GM03348 (cell line): ENCODE measurements at places on chromosomes 3 and 15.
A peak's percentile ranks its signal among the peaks of the same experiment; 100 is the strongest.

DNA sequence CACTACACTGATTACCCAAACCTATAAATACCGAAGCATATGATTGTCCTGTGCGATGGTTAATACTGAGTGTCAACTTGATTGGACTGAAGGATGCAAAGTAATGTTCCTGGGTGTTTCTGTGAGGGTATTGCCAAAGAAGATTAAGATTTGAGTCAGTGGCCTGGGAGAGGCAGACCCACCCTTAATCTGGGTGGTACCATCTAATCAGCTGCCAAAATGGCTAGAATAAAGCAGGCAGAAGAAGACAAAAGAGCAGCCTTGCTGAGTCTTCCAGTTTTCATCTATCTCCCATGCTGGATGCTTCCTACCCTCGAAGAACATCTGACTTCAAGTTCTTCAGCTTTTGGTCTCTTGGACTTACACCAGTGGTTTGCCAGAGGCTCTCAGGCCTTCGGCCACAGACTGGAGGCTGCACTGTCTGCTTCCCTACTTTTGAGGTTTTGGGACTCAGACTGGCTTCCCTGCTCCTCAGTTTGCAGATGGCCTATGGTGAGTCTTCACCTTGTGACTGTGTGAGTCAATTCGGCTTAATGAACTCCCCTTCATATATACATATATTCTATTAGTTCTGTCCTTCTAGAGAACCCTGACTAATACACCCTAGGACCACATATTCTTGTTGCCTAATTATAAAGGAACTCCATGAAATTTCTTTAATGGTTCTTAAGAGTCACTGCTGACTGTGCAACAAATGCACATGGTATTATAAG is 31.7 kb downstream of the CSNK1G1 start:
- no peak for DNase-seq

- no peak for DNase-seq
These were observed 25.4 kb upstream of the MBNL1 start for GRCh38 chr3:152243301-152243711.

DNA sequence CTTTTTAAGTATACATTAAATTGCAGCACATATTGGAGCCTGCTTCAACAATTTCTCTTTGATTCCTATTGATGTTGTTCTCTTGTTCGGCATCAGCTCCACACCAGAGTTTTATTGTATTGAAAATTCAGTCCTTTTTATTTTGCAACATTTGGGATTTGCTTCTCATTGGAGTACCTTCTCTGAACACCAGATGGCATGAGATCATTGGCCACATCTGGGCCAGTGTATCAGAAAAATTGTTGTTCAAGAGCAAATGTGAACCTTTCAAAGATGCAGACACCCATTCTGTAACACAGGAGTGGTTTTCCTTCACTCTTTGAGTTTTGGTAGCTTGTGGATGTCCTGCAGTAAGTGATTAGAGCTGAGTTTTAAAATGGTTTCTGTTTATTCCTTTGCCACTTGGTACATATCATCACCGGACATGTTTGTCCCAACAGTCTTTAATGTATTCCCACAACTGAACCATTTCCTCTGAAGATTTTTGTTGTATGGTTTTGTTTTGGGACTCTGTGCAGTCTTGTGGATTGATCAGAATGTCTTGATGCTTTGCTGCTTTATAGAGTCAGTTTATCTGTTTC is 96.1 kb downstream of the MCTP2 start:
- peak; percentile 67 for DNase-seq

GRCh38 chr15:101210466-101210865 is 41.4 kb downstream of the CHSY1 start:
- DNase-seq, result peak; percentile 27

DNA sequence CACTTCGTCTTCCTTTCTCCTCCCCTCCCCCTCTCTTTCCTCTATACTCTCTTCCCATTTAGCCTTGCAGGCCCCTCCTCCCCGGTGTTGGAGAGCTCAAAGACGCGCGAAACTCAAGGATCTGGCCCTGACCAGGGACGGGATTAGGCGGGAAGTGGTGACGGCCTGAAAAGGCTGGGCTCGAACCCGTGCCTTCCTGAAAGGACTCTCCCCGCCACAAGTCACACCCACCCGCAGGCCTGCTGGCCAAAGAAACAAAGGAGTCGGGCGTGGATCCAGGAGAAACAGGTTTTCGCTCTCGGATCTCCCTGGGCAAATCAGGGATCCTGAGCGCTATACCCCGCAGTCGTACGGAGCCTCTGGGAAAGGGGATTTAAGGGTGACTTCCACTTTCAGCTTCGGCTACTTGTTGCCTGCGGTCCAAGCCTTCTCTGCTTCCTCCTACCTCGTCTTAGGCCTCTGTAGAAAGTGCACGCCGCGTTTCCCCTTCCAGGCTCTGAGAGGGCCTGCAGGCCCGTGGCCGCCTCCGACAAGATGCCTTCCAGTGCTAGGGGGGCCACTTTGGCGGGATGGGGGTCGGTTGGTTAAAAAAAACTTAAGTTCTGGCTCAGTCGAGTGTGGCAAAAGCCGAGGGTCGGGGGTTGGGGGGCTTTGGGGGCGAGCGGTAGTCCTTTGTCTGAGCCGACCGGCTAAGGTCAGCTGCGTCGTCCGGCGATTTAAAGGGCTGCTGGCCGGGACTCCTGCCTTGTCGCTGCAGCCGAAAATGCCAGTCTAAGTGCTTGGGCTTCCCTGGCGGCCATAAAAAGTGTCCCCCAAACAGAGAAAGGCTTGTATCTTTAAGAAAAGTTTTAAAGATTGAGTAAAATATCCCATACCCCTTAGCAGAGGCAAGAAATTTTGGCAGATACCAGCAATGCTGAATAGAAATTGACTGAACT is 8.2 kb downstream of the ZIC4 start:
- DNase-seq, result no peak

- no peak for DNase-seq
These were observed 648.5 kb upstream of the NR2F2 start for GRCh38 chr15:95681836-95682544.

DNA sequence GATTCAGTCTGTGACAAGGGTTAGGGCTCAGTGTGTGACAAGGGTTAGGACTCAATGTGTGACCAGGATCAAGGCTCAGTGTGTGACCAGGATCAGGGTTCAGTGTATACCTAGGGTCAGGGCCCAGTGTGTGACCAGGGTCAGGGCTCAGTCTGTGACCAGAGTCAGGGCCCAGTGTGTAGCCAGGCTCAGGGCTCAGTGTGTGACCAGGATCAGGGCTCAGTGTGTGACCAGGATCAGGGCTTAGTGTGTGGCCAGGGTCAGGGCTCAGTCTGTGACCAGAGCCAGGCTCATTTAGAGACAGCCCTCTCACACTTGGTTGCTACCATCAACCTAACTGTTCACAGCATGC is 24.2 kb downstream of the LOXL1 start:
- DNase-seq, result no peak

GRCh38 chr15:57010724-57011123 is 92.3 kb downstream of the TCF12 start:
- DNase-seq, result no peak

GRCh38 chr3:180947761-180948390 is 35.4 kb downstream of the FXR1 start:
- DNase-seq, result no peak

GRCh38 chr3:104297617-104298016 is 1069.1 kb upstream of the ALCAM start:
- DNase-seq, result no peak

GRCh38 chr3:171192176-171192854 is 165.8 kb upstream of the SLC2A2 start:
- peak; percentile 27 for DNase-seq

GRCh38 chr3:147298511-147298982 is 107.8 kb downstream of the ZIC4 start:
- DNase-seq, result peak; percentile 74

DNA sequence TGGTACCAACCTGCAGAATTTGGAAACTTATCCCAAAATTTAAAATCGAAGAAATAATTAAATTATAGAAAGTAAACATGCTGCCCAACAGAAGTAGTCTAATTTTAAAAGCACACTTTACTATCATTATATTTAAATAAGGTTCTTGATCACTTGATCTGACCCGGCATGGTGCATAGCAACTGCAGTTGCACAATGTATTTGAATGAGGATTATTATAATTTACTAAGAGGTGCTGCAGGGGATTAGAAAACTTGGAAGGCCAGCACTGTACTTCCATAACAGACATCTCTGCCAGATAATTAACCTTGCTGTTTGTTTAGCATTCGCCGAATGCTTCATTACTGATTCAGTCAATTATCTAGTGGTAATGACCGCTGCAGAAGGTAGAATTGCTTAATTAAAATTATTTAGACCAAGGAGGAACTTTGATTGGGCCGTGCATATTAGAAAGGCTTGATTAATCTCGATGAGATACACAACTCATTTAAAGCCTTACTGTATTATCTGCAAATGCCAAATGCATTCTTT is 971.6 kb downstream of the ZPLD1 start:
- DNase-seq, result no peak

DNA sequence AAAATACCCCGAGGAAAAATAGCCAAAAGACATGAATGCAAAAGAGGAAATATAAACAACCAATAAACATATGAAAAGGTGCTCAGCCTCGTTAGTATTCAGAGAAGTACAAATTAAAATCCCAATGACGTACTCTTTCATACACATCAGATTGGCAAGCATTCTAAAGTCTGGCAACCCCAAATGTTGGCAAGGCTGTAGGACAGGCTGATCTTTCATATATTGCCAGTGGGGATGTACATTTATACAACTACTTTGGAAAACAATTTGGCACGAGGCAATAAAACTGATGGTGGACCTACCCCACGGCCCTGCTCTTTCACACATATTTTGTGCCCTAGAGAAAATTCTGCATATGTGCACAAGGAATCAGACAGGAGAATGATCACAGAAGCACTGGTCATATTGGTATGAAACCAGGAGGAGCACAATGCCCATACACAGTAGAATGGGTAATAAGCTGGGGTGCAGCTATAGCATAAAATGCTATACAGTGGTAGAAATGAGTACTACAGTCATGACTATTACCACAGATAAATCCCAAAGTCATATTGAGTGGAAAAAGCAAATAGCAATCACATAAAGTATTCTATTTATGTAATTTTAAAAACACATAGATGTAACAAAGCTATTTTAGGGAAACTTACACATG is 176.0 kb upstream of the SLC24A5 start:
- no peak for DNase-seq

- peak; percentile 11 for DNase-seq
These were observed 1.9 kb downstream of the TOP2B start for GRCh38 chr3:25662736-25663320.

GRCh38 chr3:194748225-194748624 is 62.5 kb downstream of the FAM43A start:
- no peak for DNase-seq

- no peak for DNase-seq
These were observed 412.9 kb downstream of the VGLL3 start for GRCh38 chr3:86578071-86578470.

- peak; percentile 30 for DNase-seq
These were observed 153.8 kb downstream of the RAP2B start for GRCh38 chr3:153315781-153316180.

- DNase-seq, result peak; percentile 60
These were observed 2.0 kb downstream of the SMC4 start for GRCh38 chr3:160401291-160402095.

DNA sequence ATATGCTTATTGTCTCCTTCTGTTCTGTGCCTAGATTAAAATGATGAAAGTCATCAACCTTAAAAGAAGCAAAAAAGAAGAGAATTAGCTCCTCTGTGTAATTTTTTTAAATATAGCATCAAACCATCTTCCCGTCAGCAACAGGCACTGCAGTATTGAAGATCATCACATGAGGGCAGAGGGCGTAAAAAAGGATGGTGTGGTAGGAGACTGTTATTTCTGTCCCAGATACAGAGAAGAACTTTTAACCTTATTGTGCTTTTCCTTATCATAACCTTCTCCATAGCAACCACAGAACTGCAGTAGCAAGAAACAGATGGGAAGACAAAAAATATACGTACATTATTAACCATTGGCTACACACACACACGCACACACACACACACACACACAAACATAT is 88.8 kb downstream of the IGSF11 start:
- no peak for DNase-seq

- no peak for DNase-seq
These were observed 490.1 kb upstream of the ARRDC4 start for GRCh38 chr15:97470417-97470816.

DNA sequence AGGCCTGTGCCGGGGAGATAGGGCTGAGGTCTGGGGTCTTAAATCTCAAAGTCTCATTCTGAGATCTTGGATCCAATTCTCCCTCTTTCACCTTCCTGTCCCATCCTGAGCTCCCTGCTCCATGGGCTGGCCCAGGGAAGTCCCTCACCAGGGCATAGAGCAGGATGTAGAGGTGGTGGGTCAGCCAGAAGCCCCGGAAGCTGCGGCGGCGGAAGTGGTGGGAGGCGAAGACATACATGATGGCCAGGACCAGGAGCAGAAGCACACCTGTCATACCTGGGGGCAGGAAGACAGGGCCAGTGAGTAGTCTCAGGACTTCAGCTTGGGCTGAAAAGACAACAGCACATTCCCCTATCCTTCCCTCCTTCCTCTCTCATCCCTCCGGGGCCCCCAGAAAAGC is 16.5 kb downstream of the DUOX2 start:
- no peak for DNase-seq

- DNase-seq, result peak; percentile 68
These were observed 39.0 kb downstream of the IL12A start for GRCh38 chr3:160027541-160028195.

DNA sequence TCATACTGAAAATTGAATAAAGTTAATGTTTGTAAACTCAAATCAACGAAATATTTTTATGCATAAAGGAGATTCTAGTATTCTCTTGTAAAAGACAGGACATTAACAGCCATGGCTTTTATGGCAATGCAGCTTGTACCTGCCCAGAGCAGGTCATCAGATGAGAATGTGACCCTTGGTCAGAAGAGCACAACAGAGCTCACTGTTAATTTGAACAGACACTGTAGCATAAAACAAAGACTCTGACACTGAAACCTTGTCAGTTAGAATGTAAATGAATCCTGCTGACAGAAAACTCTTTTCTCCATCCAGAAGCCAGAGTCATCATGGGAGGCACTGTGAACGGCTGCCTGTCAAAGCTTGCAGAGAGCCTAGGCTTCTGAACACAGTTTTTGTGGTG is 410.6 kb downstream of the RAP2B start:
- no peak for DNase-seq

- DNase-seq, result peak; percentile 33
These were observed 27.8 kb upstream of the RPL32 start for GRCh38 chr3:12869035-12869621.

DNA sequence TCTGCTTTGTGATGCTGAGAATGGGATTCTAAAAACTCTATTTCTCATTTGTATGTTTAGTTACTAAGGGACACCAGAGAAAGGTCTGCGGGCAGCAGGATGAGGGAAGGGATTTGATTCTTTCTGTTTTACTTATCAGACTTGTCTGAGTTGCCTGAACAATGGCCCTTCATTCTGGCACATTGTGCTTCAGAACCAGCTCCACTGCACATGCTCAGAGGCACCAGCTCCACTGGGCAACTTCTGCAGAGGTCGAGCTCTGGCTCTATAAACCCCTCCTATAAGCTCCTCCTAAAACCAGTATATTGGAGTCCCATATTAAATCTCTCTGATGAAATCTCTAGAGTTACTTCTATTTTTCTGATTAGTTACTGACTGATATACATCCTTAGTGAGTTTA is 453.2 kb upstream of the CDIN1 start:
- DNase-seq, result no peak
